ENCODE measurements at places on chromosomes 7 and 10.

DNA sequence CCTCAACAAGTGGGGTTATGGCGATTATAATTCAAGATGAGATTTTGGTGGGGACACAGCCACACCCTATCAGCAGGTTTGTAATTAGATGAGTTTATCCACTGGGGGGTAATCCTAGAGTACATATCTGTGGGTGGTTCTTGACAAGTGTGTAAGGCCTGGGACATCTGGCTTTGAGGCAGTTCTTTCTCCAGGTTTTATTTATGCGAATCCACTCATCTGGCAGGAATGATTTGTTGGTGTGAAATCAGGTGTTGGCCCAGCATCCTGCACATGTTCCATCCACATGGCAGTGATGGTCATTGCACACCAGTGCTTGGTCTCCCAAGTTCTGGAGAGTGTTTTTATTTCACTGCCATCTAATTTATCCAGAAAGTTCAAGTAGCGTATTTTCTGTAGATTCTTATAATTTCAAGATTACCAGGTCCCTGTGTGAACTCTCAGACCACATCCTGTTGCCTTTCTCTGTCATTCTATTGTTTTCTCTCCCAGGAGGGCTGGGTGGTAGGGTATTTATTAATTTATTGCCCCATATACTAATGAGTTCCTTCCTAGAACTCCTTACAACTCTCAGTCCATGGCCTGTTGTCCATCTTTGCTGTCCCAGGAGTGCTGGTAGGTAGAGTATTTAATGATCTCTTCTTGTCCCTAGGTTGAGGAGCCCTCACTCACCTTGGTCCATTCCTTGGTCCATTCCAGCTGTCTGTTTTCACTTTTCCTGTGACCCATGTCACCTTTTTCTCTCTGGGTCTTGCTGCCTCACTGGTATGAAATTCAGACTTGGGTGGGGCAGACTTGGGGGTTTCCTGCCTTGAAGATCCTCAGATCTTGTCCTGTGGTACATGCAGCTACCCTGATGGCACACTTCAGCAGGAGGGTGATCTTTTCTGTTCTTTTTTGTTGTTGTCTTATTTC is 10.4 kb downstream of the RALA start:
- peak; percentile 61 for DNase-seq

- no peak for DNase-seq
These were observed 58.6 kb upstream of the CDK1 start for GRCh38 chr10:60719721-60720120.

- DNase-seq = no peak
These were observed 77.4 kb downstream of the CYP26A1 start for GRCh38 chr10:93150990-93151547.

- no peak for DNase-seq
These were observed 14.4 kb downstream of the CCDC6 start for GRCh38 chr10:59891936-59892335.

DNA sequence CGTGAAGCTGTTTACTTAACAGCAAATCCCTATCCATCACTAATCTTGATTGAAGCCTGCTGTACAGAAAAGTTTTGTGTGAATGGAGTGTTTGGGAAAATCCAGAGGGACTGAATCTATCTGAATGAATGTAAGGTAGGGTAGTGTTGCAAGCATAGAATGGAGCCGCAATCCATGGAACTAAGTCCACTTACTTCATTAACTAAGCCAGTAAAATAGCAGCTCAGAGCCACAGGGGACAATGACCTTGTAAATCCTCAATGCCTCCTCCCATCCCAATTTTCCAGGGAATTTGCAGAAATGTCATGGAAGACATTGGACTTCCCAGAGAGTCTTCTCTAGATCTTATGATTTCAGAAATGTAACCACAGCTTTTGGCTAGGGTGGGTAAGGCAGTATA is 15.2 kb downstream of the TBATA start:
- no peak for DNase-seq

Data from CD4-positive, alpha-beta memory T cell (primary cell).